ENCODE measurements at places on chromosomes 1 and 21. TPM values are rescaled to one million over a fixed set of nuclear protein-coding genes. Genes with fewer than 3 reads are reported as not detected.

DNA sequence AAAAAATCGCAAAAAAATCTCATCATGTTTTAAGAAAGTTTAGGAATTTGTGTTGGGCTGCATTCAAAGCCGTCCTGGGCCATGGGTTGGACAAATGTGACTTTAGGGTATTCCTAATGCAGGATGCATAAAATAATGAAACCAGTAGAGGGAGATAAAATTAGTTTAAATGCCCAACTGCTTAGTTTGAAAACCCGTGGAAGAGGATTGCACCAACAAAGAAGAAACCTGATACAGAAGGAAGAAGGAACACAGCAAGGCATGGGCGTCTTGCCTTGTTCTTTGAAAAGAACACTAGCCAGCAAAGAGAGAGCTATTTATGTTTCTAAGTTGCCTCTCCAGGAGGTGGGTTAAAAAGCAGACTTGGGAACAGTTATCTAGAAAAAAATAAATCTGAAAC is 37.9 kb downstream of the WDR3 start:
- no peak for DNase-seq

DNA sequence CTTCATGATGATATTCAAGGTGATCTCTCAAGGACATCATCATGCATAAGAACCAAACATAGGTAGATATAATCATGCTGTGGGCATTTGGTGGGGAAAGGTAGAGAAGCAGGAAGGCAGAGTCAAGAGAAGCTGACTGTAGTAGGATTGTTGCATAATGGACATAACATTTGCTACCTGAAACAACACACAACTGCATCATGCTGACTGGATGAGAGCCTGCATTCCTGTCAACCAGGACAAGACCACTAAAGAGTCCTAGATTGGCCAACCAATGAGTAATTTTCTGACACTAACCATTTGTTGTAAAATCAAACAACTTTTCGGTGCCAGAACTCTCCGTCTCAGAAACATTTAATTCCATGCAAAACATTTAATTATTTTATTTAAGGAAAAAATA is 377.2 kb downstream of the PLPP3 start:
- DNase-seq: no peak

The CD52 gene
- 278 TPM for total RNA-seq

The NT5C1A gene
- total RNA-seq: not detected

- DNase-seq: no peak
These were observed 70.7 kb upstream of the PDC start for GRCh38 chr1:186531561-186532165.

The APP gene
- 50.9 TPM for total RNA-seq

DNA sequence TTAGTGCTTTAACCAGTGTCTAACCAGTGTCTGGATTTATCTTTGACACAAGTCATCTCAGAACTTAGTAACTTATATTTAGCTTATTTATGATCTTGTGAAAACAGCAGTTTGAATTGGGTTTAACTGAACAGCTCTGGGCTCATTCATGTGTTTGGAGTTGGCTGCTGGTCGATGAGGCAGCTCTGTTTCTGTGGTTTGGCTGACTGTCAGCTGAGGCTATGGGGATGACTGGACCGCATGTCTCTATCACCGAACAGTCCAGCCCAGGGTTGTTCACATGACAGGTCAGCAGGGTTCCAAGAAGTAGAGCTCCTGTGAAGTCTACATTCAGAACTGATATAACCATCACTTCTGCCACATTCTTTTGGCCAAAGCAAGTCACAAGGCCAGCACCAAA is 29.1 kb upstream of the C21orf91 start:
- no peak for DNase-seq

DNA sequence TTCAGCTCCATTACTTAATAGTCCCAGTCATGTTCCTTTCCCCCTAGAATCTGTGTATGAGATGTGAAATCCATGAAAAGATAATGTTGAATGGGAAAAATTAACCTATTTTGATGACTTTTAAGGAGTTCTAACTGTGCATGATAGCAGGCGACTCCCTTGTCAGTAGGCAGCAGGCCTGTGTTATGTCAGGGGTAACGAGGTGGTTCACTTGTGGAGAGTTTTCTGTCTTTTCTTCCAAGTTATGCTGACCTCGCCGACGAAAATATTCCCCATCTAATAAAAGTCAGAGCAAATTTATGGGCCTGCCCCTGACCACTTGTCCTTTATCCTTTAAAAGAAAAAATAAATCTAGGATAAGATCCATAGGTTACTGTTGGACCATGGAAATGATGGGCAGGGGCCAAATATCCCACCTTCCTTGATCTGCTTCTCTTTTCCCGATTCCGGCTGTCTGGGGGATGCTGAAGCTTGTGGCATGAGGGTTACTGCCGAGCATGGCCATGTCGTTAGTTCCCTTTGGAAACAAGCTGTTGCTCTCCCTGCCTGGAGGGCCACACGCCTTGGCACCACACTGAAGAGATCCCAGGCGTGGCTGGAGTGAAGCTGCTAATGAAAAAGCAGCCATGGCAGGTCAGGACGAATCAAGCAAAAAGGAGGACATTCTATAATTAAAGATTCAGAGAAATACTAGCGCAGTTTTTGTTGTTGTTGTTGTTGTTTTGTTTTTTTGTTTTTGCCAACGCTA is 93.8 kb downstream of the ROR1 start:
- no peak for DNase-seq

The HYI gene
- 4.3 TPM for total RNA-seq

The GIPC2 gene
- total RNA-seq: 0.20 TPM

The BCL2L15 gene
- total RNA-seq: 2.2 TPM

- no peak for DNase-seq
These were observed 185.0 kb downstream of the PBX1 start for GRCh38 chr1:164743976-164744375.

The BSDC1 gene
- total RNA-seq: 26.5 TPM

DNA sequence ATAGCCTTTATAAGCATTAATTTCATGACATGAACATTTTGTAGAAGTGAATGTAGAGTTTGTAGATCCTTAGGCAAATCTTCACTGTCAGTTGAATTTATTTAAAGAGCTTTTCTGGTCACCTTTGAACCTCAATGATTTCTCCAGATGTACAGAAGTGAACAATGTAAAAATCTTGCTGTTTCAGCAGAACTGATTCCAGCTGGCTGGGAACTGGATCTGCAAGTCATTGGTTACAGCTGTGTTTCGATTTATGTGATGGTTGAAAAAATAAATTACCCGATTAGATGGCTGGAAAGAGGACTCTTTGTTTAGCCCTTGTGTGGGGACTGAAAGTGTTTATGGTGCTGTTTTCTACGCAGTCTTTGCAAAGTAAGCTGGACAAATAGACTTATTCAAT is 849.8 kb downstream of the USP25 start:
- DNase-seq: no peak

The OR6N1 gene
- total RNA-seq: not detected

- DNase-seq: peak; percentile 49
These were observed 178.1 kb downstream of the SLC45A1 start for GRCh38 chr1:8495928-8496401.

DNA sequence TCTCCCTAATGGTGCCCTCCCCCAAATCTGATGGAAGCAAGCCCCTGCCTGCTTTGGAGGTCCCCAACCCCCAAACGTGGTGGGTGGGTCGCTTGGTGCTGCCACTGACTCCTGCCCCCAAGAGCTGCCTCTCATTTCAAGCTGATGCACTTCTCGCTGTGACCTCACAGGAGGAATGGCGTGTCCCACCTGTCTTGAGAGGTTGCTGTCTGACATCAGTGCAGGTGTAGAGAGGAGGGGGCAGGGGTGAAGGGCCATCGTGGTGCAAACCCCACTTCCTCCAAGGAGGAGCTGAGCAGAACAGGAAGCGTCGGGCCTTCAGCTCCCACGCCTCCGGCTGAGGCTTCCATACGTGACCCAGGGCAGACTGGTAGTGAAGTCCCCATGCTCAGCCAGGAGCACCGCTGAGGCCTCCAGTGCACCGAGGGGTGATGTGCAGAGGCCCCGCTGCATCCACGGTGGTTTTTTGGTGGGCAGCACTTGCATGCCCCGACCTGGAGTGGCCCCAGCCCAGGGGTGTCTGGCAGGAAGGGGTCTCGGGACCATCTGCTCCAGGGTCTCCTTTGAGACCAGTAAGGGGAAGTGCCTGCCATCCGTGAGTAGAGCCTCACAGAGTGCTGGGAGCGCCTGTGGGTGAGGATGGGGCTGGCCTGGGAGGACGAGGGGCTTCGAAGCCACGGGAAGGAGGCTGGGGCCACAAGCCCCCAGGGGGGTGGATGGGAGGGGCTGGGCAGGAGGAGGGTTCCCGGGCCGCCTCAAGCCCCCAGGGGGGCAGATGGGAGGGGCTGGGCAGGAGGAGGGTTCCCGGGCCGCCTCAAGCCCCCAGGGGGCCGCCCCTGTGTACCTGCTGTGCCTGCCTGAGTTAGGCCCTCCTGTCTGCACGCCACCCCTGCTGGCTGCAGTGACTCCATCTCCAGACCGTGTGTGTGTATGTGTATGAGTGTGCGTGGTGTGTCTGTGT is 39.8 kb downstream of the WDR4 start:
- no peak for DNase-seq

- no peak for DNase-seq
These were observed 19.6 kb downstream of the CCDC30 start for GRCh38 chr1:42482635-42483153.

The ZMYND12 gene
- 0.47 TPM for total RNA-seq

The HAX1 gene
- 181 TPM for total RNA-seq
